Uterus (tissue), 4 donors: ENCODE measurements at places on chromosomes 7 and 10. TPM values are rescaled to one million over a fixed set of nuclear protein-coding genes. Genes with fewer than 3 reads are reported as not detected.

- DNase-seq, result no peak
Observed at GRCh38 chr10:8487346-8487745, 432.9 kb downstream of the GATA3 start.

DNA sequence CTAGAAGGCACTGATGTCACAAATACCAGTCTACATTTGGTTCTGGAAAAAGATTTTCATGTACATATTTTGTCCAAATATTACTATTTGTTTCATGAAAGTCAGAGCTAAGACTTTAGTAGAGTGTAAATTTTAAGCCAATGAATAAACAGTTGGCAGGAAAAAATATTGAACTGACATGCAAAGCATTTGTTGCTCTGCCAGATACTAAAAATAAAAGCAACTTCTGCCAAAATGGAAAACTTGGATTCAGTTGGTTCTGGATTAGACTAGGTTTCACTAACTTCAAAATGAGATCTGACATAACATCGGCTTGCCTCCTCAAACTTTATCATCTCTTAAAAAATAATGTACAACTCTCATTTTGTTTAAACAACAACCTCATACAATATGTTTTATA lies 34.9 kb downstream of the FAM204A start:
- DNase-seq, result no peak

- no peak for DNase-seq
Observed at GRCh38 chr10:2920168-2920567, 147.2 kb upstream of the PFKP start.

- no peak for DNase-seq
Observed at GRCh38 chr10:114173603-114173920, 441 bp downstream of the CCDC186 start.

The NPSR1 gene
- total RNA-seq, result not detected

The ZFAND2A gene
- 17.6 TPM for total RNA-seq
